ENCODE measurements at places on chromosomes 1 and 21. TPM values are rescaled to one million over a fixed set of nuclear protein-coding genes. Genes with fewer than 3 reads are reported as not detected.

DNA sequence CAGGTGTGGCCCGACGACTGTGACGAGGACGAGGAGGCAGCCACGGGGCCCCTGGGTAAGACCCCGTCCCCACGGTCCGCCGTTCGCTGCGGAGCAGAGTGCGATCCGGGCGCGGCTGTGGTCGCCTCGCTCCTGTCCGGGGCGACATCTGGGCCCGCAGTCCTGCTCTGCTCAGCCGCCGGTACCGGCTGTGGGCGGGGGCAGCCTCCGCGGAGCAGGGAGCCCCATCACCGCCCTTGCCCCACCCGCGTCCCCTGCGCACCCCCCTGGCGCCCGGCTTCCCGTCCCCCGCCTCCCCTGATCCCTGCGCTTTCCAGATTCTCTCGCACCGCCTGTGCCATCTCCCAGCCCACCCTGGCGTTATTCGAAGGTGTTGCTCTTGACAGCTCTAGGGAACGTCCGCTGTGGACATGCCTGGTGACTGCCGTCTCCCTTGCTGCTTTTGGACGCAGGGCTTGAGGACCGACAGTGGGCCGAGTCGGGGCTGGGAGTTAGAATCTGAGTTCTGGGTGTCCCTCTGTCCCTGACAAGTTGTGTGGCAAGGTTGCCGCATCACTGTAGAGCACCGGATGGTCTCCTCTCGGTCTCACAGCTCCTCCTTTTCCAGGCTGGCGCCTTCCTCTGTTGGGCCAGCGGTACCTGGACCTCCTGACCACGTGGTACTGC lies 596 bp downstream of the TOR3A start:
- peak; percentile 14 for DNase-seq

GRCh38 chr1:13786541-13786940 lies 86.6 kb downstream of the PRDM2 start:
- no peak for DNase-seq

MTARC2 gene
- not detected for total RNA-seq

DNA sequence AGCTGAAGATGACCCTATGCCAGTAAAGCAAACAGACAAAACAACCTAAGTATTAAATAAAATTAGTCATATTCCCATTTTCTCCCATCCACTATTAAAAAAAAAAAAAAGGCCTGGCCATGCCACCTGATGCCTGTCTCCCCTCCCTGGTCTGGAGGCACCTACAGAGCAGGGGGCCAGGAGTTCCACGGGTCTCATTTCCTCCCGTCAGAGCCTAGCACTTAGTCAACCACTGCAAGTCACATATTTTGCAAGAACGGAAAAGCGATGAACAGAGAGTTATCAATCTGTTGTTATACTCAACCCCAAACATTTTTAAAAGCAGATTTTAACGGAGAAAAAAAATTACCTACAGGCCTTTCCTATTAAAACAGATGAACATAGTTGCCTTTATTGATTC lies 59.3 kb downstream of the TGFBR3 start:
- no peak for DNase-seq

GRCh38 chr1:31761883-31762282 lies 2.3 kb downstream of the ADGRB2 start:
- DNase-seq, result no peak

FAM78B gene
- total RNA-seq, result not detected

DNA sequence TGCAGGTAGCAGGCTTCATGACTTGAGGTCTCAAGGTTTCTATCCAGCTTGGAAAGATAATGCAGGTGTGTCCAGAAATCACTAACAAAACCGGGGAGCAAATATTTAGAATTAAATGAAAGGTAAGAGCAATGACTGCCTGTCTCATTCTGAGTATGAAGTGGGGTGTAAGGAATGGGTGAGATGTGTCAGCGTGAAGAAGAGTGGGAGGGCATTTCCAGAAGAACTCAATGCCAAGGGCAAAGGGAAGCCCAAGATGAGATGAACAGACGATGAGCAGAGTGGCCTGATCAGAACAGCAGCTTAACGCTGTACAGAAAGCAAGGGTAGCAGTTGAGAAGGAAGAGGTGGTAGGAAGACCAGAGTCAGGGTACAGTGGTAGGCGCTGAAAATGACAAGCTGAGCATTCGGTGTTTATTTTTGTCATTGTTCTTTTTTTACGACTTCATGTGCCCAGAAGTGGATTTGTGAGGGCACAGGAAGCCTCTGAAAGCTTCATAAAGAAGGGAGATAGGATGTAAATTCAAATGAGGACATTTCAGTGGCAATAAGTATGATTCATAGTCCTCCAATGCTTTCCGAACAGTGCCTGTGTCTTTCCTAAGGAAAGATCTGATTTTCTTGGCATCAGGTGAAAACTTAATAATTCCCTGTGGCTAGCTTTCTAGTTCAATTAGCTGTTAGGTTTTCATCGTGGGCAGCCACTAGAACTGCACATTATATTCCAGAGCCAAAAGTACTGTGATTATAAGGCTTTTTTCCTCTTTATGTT lies 190.5 kb downstream of the APP start:
- no peak for DNase-seq

RGS8 gene
- total RNA-seq, result not detected

DNA sequence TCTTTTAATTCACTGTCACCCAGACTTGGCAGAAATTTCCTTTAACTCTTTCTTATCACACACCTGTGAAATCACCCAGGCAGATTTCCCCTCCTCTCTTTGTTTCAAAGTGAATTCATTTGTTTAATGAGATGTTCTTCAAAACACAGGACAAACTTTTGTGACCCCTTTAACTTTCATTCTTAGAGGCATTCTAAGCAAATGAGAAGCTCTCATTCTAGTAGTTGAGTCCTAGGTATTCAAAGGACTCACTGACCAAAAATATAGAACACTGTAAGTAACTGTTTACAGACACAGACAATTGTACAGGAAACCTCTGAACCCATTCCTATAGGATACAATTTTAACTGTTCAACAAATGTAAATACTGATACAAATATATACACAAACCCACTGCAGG lies 16.9 kb downstream of the LRRC8C start:
- no peak for DNase-seq

CYP4Z1 gene
- not detected for total RNA-seq

- DNase-seq, result no peak
These were observed 93.5 kb downstream of the PGBD5 start for GRCh38 chr1:230332575-230333066.
